ENCODE measurements at places on chromosomes 3 and 15.
A peak's percentile ranks its signal among the peaks of the same experiment; 100 is the strongest.

- no peak for DNase-seq
These were observed 5.0 kb downstream of the CHCHD4 start for GRCh38 chr3:14119651-14120050.

- no peak for DNase-seq
These were observed 2.1 kb downstream of the LSAMP start for GRCh38 chr3:116443191-116443661.

DNA sequence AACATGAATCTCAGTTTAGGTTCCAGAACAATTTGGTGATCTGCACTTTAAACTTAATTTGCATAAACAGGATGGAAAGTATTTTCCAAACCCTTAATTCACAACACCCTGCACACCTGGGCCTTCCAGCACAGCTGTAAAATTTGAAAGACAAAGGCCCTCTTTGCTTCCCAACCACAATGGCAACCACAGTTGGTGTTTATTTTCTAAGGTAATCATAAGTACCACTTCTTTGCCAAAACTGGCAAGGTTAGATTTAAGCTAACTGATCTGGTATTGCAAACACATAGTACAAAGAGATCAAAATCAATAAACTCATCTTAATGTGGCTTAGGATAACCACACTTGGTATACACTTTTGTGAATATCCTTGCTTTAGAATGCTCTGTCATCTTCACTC, 4.1 kb downstream of the LRIG1 start:
- DNase-seq = no peak

DNA sequence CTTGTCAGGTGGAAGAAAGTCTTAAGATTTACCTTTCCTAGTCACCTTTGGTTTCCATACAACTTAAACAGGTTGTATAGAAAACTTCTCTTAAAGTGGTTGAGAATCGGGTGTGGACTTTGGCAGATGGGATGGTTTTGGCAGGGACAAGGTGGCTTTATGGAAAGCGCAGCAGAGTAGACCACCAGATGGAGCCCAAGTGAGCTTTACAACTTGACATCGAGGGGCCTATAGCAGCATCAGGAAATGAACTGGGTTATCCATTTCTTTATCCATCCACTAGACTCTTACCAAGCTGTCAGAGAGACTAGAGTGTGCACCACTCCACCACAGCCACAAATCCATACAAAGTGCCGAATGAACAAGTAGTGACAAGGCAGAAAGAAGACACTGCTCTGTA, 85.3 kb upstream of the MBNL1 start:
- DNase-seq = peak; percentile 32

DNA sequence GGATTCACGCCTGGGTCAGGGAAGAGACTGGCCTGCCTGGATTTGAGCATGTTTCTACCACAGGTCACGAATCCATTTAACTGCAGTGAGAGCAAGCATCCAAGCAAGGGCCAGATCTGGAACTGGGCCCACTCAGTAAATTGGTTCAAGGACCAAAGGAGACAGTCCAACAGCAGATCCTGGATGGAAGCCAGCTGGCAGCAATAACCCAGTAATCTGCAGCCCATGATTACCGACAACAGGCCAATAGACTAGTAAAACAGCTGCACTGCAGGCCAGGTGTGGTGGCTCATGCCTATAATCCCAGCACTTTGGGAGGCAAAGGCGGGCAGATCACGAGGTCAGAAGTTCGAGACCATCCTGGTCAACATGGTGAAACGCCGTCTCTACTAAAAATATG, 11.8 kb downstream of the SAMD7 start:
- DNase-seq = no peak

DNA sequence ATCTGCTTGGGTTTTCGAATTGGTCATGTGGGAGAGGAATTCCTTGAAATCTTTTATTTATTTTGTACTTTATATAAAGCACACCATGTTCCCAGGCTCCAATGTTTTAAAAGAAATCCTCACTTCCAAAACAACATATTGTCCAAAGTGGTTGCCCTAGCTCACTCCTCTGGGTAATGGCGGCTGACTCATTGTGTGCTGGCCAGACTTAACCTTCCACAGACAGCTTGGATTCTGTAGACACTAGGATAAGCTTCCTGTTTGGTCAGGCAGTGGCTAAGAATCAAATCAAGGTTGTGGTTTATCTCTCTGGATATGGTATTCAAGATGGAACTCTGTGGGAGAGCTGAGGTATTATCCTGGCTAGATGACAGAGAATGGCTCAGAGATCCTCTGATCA, 55.8 kb upstream of the FAM98B start:
- DNase-seq = no peak

DNA sequence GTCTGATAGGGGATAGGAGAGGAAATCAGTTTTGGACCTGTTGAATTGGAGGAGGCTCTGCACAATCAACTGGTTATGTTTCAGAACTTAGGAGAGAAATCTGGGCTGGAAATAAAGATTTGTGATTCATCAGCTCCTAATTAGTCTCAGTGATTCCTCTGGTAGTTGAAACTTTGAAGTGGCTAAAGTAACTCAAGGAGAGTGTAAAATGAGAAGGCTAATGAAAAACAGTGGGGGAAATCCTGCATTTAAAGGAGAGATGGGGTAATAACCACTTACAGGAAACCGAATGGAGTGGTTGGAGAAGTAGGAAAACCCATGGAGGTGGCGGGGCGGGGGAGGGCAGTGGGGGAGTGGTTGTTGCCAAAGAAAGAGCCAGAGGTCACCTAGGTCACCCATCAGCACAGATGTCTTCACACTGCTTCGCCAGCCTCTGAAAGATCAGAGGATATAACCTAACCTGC, 32.6 kb downstream of the MAP2K5 start:
- peak; percentile 40 for DNase-seq

DNA sequence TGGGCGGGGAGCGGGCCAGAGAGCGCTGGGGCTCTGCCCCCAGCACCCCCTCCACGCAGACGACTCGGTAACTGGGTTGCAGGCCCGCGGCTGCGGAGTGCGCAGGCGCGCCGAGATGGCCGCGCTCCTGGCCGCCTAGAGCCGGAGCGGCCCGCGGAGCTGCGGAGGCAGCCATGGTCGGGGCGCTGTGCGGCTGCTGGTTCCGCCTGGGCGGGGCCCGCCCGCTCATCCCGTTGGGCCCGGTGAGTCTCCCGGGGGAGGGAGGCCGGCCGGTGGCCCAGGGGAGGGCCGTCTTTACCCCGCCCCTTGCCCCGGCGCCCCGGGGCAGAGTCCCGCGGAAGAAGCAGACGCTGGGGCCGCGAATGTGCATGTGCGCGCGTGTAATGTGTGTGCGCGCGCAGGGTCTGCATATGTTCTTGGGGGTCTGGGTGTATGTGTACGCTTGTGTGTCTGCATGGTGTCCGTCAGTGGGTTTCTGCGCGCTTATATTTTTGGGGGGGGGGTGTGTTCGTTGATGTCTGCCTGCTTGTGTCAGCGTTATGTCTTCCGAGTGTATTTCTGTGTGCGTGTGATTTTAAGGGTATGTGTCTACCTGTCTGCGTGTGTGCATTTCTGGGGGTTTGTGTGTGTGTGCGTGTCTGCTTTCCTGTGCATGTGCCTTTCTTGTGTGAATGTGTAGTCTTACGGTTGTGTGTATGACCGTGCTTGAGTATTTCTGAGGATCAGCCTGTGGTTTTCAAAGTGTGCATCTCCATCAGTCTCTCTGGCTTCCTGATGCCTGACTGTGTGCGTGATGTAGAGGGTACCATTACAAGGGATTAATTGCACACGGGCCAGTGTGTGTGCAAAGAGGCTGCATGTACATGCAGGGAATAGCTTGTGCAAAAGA, at the start of gene ABHD14A:
Gene ABHD14A, plus strand, starts transcription at position 102 of the 889 bp plus-strand sequence. Its CDS starts 72 bp downstream, at position 174.
- DNase-seq = peak; percentile 49

- DNase-seq = no peak
These were observed 79.5 kb downstream of the IQSEC1 start for GRCh38 chr3:12993517-12994356.

DNA sequence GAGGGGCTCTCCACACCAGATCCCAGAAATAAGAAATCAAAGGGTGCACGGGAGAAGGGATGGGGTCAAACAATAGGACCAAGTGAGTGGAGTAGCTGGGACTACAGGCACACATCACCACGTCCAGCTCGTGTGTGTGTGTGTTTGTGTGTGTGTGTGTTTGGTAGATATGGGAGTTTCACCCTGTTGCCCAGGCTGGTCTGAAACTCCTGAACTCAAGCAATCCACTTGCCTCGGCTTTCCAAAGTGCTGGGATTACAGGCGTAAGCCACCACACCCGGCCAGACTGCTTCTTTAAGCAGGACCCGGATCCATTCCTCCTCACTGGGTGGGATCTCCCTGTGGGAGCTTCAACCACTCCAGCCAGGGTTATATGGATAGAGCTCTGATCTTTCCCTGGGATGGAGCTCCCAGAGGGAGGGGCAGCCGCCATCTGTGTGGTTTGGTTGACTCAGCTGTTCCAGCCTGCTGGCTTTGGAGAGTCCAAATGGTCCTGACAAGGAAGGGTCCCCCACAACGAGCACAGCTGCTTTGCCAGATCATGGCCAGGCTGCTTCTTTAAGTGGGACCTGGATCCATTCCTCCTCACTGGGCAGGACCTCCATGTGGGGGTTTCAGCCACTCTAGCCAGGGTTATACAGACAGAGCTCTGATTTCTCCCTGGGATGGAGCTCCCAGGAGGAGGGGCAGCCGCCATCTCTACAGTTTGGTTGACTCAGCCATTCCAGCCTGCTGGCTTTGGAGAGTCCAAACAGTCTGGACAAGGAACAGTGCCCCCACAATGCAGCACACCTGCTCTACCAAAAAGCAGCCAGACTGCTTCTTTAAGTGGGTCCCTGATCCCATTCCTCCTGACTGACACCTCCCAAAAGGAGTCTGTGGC, 9.1 kb upstream of the AVEN start:
- no peak for DNase-seq

- no peak for DNase-seq
These were observed at the start of gene SOX2 for GRCh38 chr3:181711325-181712135. Gene SOX2 (plus strand): TSS chr3:181711925. CDS start chr3:181712361, 436 bp downstream.

DNA sequence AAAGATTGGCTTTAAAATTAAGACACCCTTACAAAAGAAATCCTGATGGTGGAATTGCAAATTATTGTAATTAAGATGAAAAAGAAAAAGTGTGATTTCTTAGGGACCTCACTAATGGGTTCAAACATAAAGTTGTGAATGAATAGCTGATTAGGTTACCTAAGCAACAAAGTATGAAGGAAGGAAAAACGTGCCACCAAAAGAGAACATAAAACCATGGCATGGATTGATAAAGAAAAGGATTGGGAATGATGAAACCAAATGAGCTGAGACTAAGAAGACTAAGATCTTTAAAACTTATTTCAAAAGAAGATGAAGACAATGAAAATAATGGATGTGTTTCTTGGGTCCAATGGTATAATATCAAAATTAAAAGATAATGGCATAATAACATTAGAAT, 32.2 kb upstream of the GUCA1C start:
- DNase-seq = no peak

DNA sequence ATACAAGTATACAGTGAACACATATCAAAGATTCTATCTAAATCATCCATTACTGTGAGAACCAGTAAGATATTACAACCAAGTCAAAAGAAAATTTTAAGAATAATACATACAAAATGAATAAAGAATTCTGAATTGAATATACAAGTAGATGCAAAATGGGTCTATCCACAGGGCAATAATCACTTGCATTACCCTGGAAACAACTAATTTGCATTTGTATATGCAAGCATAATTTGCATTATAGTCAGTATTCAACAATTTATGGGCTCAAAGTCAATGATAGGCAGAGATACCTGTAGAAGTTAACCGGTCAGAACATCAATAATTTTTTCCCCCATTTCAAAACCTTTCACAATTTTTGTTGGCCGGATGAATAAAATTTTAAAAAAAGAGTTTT, 512.2 kb upstream of the ALCAM start:
- no peak for DNase-seq

DNA sequence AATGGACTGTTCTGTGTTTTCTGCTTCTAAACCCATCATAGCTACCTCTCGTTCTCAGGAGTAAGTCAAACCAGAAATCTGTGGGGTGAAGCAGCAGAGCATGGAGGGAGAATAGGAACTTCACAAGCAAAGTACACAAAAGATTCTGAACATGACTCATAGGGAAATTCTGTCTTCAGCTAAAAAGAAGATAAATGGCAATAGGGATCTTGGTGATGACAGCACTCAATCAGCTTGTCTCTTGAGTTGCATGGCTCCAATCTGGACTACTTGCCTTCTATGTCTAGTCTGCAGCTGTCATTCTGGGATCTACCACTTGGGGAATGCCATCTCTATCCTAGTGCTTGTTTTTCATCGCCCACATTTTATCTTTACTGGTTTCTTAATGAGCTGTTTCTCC, 13.5 kb upstream of the GRAMD1C start:
- DNase-seq = peak; percentile 55

- no peak for DNase-seq
These were observed 101.4 kb upstream of the TRIM42 start for GRCh38 chr3:140576449-140576848.

- no peak for DNase-seq
These were observed 144.4 kb downstream of the KCNAB1 start for GRCh38 chr3:156264771-156265170.
